ENCODE measurements at places on chromosomes 4 and X. TPM values are rescaled to one million over a fixed set of nuclear protein-coding genes. Genes with fewer than 3 reads are reported as not detected.
A peak's percentile ranks its signal among the peaks of the same experiment; 100 is the strongest.

The GPR82 gene
- 0.26 TPM for total RNA-seq

The PPP4R3C gene
- not detected for total RNA-seq

The C4orf50 gene
- total RNA-seq: 0.05 TPM

The CCDC160 gene
- 1.3 TPM for total RNA-seq

The FAM3A gene
- total RNA-seq: 46.3 TPM

The MTCP1 gene
- 17.7 TPM for total RNA-seq

GRCh38 chr4:33162122-33162521, 2442.0 kb downstream of the PCDH7 start:
- DNase-seq: no peak

DNA sequence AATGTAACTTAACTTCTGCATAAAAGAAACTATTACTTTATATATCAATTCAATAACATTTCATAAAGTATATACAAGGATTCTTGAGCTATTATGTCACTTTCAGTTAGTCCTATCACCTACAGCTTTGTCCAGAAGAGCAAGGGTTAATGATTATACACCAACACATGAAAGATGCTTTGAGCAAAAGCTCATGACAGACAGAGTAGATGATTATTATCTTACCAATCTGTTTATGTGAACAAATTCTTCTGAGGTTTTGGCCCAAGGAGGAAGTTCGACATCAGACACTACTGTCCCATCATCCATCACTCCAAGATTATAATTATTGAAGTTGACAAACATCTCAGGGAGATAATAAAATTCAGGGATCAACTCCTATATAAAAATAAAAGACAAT, 166.7 kb upstream of the MAB21L2 start:
- no peak for DNase-seq

- no peak for DNase-seq
These were observed 138.6 kb downstream of the AMELX start for GRCh38 chrX:11431786-11432185.

DNA sequence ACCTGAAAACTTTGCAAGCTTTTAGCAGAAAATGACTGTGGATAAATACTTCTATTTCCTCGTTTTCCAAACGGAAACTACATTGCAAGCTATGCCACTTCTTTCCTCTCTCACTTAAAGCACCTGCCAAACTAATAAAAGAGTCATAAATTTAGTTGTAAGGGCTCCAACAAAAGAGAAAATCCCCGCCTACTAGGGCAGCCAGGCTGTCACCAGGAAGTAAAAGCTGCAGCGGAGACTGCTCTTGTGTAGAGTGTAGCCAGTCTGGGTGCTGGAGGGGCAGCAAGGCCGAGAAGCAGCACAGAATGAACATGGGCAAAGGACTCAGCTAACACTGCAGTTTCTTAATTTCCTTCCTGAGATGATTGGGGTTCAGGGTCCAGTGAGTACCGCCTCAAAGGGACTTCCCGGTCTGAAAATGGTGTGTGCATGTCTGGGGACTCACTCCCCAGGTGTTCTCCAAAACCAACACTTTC, 89.3 kb upstream of the MAML3 start:
- peak; percentile 59 for DNase-seq

DNA sequence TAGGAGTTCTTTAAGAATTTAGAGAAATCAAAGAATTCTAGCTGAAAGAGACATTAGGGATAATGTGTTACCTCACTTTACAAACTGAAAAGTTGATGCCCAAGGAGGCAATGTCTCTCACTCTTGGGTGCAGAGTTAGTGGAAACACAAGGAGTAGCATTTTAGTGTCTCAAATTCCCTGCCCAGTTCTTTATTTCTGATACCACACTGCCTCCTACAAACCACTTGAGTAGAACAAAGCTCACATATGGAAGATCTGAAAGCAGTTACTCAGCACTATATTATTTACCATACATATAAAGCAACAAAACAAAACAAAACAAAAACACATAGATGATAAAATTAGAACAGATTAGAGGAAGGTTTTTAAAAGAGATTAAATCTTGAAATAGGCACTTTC, 124.2 kb downstream of the REELD1 start:
- no peak for DNase-seq

- no peak for DNase-seq
These were observed 3.7 kb downstream of the MMRN1 start for GRCh38 chr4:89898304-89898716.

- DNase-seq: no peak
These were observed 692.3 kb upstream of the HS3ST1 start for GRCh38 chr4:12120968-12121367.

GRCh38 chr4:48255072-48255958, 14.3 kb downstream of the TEC start:
- no peak for DNase-seq

GRCh38 chrX:65745427-65745826, 78.0 kb downstream of the MSN start:
- no peak for DNase-seq

DNA sequence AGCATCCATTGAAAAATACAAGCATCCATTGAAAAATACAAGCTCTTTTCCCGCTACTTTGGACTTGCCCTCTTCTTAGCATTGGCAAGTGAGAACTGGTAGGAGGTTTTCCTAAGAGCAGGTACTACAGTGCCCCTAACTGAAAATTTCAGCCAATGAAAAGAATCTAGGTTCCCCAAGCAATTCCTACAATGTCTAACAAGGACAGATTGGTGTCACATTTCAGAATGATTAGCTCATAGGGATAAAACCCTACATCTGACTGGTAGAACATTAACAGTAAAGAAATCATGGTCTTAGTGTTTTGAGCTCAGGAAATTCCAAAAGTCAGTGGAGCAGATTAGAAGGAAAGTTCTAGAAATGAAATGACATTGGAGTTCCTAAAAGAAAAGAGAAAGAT, 68.6 kb upstream of the QRFPR start:
- no peak for DNase-seq

DNA sequence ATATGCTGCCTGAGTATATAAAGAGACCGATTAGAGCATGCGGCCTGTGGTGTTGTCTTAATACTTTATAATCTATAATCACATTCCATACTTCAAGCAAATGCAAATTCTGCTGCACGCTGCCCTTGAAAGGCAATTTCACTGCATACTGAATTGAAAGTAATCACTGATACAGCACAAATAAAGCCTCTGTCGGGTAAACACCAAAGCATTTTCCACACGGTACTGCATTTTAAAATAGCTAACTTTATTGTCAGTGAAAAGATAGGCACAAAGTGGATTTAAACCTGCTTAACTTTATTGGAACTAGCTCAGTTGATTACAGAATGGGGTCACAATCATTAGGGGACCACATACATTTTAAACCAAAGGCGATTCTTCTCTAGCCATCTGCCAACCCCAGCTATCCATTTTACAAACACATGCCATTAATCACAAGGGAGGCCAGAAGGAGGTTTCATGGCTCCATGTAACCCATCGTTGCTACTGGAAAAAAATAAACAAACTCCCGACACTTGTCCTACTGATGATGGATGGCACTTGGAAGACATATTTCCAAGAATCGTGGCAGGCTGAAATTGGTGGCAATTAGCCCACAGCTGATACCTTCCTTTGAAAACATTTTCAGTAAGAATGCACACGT, 65.9 kb downstream of the AMOT start:
- no peak for DNase-seq

GRCh38 chr4:147823130-147823529, 91.2 kb downstream of the ARHGAP10 start:
- DNase-seq: no peak
